Endothelial cell of umbilical vein (primary cell): ENCODE measurements at places on chromosomes 11 and 22. TPM values are rescaled to one million over a fixed set of nuclear protein-coding genes. Genes with fewer than 3 reads are reported as not detected.

DNA sequence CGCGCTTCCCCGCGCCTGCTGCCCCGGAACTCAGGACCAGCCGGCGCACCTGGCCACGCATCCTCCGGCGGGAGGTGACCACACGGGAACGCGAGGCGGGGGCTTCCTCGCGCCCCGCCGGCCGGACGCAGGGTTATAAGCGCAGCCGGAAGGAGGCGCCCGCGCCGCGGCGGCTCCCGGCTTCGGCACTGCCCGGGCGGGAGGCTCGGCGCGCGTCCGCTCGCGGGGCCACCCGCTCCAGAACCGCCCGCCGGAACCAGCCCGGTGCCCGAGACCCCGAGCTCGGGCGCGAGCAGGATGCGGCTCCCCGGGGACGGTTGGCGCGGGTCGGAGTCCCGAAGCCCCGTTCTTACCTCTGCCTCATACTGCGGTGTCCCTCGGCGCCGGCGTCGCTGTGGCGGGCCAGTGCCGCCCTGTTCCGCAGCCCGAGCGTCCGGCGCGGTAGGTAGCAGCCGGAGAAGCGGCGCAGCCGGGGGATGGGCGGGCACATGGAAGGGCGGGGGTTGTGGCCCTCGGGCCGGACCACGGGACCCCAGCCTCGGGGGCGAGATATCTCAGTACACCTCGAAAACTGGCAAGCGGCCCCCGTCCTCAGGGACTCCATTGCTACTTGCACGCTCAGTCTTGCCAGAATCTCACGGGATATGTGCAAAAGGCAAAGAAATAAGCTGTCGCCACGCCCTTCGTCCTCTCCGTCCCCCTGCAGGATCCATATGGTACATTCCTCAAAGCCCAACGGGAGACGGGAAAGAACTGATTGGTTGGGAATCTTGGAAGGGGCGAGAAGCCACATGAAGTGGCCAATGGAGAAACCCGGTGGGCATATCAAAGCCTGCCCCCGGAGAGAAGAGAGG is 23.1 kb downstream of the MICAL3 start:
- H3K27me3 ChIP-seq, result no peaks in the 10 kb centered on the region
- H3K4me3 ChIP-seq, result peak overlapping the region; percentile 45
- H3K4me1 ChIP-seq, result peaks cover 5% of the 10 kb centered on the region
- H3K27ac ChIP-seq, result peak overlapping the region; percentile 64
- DNase-seq, result peak; percentile 96

GRCh38 chr11:46677991-46678740 is 22.3 kb downstream of the ARHGAP1 start:
- no peak overlapping the region for H3K27ac ChIP-seq
- H3K4me1 ChIP-seq, result no peaks in the 10 kb centered on the region
- peaks cover 35% of the 10 kb centered on the region for H3K36me3 ChIP-seq
- H3K27me3 ChIP-seq, result no peaks in the 10 kb centered on the region

DNA sequence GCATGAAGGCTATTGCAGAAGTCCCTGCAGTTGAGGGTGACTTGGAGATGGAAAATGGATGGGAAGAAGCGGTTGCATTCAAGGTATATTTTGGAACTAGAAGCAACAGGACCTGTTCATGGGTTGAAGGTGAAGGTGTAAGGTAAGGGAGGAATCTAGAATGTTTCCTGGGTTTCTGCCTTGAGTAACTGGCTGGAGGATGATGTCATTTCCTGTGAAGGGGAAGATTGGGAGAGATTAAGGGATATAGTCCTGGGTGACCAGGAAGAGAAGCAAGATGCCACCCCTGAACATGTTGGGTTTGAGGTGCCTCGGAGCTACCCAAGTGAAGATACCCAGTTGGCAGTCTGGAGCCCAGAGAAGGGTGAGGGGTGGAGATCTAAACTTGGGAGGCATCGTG is 12.1 kb upstream of the MOGAT2 start:
- H3K4me3 ChIP-seq, result no peak overlapping the region
- DNase-seq, result no peak
- H3K27me3 ChIP-seq, result no peaks in the 10 kb centered on the region
- H3K27ac ChIP-seq, result no peak overlapping the region
- H3K36me3 ChIP-seq, result no peaks in the 10 kb centered on the region

GRCh38 chr11:124085997-124086846 is 29.0 kb upstream of the VWA5A start:
- H3K27me3 ChIP-seq, result peaks cover 6% of the 10 kb centered on the region
- H3K4me1 ChIP-seq, result no peaks in the 10 kb centered on the region
- no peak for DNase-seq
- H3K27ac ChIP-seq, result no peak overlapping the region

- no peak overlapping the region for H3K27ac ChIP-seq
- no peaks in the 10 kb centered on the region for H3K27me3 ChIP-seq
- no peak overlapping the region for H3K4me3 ChIP-seq
Measured at GRCh38 chr22:45537734-45538181, 35.1 kb downstream of the FBLN1 start.

DNA sequence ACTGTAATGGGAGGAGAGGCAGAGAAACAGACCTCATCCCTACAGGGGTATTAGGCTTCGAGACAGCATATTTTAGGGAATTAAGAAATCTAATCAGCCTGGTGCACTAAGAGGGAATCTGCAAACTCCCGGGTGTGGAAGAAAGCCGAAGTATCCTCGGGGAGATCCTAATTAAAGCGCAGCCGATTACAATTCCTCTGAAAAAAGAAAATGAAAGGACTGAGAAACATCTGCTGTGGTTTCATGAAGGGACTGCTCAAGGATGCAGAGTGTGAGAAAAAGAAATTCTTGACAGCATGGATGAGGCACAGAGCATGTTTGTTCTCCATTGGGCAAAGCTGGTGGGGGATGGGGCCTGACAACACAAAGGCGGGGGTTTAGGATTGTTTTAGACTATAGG is 290.0 kb upstream of the LARGE1 start:
- no peaks in the 10 kb centered on the region for H3K36me3 ChIP-seq
- H3K4me3 ChIP-seq, result no peak overlapping the region
- no peak overlapping the region for H3K27ac ChIP-seq
- H3K4me1 ChIP-seq, result no peaks in the 10 kb centered on the region
- no peaks in the 10 kb centered on the region for H3K27me3 ChIP-seq

DNA sequence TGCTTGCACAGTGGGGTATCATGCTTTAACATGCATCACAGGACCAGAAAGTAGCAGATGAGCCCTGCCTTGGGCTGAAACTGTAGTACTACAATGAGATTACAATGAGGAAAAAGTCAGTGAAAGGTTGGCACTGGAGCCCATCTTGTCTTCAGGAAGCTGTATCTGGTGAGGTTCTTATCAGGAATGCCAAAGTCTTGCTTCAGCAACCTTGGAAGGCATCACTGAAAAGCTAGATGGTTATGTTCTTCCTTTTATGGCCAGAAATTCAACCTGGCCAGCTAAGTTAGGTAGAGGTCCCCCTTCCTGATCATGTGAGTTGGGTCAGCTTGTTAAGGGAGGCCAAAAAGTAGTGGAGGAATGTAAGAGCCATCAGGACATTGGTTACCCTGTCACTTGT is 254.0 kb upstream of the FAT3 start:
- H3K4me1 ChIP-seq, result no peaks in the 10 kb centered on the region
- H3K4me3 ChIP-seq, result no peak overlapping the region
- H3K27ac ChIP-seq, result no peak overlapping the region
- no peaks in the 10 kb centered on the region for H3K27me3 ChIP-seq

GRCh38 chr11:71307811-71308645 is 55.7 kb upstream of the SHANK2 start:
- no peak overlapping the region for H3K27ac ChIP-seq
- DNase-seq, result no peak
- no peaks in the 10 kb centered on the region for H3K36me3 ChIP-seq
- no peak overlapping the region for H3K4me3 ChIP-seq
- H3K4me1 ChIP-seq, result no peaks in the 10 kb centered on the region

DNA sequence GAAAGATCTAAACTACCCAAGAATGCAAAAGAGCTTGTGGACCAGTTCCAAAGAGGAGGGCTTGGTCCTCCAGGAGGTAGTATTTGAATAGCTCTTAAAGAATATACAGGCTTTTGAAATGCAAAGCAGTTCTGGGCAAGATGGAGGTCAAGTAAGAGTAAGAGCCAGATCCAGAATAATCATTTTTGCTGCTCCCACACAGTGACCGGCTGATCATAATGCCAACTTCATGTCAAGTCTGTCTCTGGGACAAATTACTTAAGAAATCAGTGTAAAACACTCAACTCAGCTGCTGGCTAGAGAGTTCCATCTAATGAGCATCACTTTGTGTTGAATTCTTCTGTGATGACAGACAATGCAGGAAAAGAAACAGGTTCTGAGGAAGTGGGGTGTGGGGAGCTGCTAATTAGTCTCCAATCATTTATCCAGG is 250.9 kb upstream of the NARS2 start:
- no peak overlapping the region for H3K27ac ChIP-seq
- no peaks in the 10 kb centered on the region for H3K36me3 ChIP-seq
- H3K4me3 ChIP-seq, result no peak overlapping the region
- no peak for DNase-seq
- no peaks in the 10 kb centered on the region for H3K27me3 ChIP-seq

- DNase-seq, result no peak
- H3K4me1 ChIP-seq, result no peaks in the 10 kb centered on the region
- no peak overlapping the region for H3K27ac ChIP-seq
- peaks cover 12% of the 10 kb centered on the region for H3K36me3 ChIP-seq
- no peaks in the 10 kb centered on the region for H3K27me3 ChIP-seq
Measured at GRCh38 chr22:20037419-20037818, 16.5 kb downstream of the TANGO2 start.

- no peaks in the 10 kb centered on the region for H3K27me3 ChIP-seq
- no peaks in the 10 kb centered on the region for H3K36me3 ChIP-seq
- no peak within 1 kb of the TSS for H3K27ac ChIP-seq
- peaks cover 18% of the 10 kb centered on the region for H3K4me1 ChIP-seq
- no peak for DNase-seq
- no peak within 1 kb of the TSS for H3K4me3 ChIP-seq
Measured at GRCh38 chr11:72105888-72106287, at the start of gene TOMT. Gene TOMT (plus strand): TSS chr11:72105924. CDS start chr11:72105952, 28 bp downstream.

- H3K4me3 ChIP-seq, result no peak overlapping the region
- no peaks in the 10 kb centered on the region for H3K4me1 ChIP-seq
- no peaks in the 10 kb centered on the region for H3K27me3 ChIP-seq
- DNase-seq, result no peak
- no peak overlapping the region for H3K27ac ChIP-seq
- H3K36me3 ChIP-seq, result no peaks in the 10 kb centered on the region
Measured at GRCh38 chr11:121539000-121539399, 86.2 kb upstream of the SORL1-AS1 start.

DNA sequence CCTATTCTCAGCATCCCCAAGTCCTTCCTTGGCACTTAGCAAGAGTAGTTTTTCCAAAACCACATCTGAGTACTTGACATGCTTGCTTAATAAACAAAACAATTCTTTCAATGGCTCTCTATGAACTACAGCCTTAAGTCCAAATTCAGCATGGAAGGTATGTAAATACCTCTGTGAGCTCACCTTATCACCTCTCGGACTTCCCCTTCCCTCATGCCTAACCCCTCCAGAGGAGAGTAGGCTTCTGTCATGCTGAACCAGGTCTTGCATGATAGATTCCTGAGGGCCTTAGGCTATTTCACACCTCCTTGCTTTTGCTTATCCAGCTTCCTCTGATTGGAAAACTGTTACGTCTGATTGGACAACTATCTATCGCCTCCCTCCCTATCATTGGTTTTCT is 312.9 kb upstream of the CCDC90B start:
- no peaks in the 10 kb centered on the region for H3K4me1 ChIP-seq
- H3K4me3 ChIP-seq, result no peak overlapping the region
- H3K27ac ChIP-seq, result no peak overlapping the region
- no peak for DNase-seq
- H3K27me3 ChIP-seq, result no peaks in the 10 kb centered on the region

GRCh38 chr11:70029861-70030380 is 48.2 kb upstream of the ANO1 start:
- no peaks in the 10 kb centered on the region for H3K36me3 ChIP-seq
- no peak for DNase-seq
- H3K4me3 ChIP-seq, result no peak overlapping the region
- H3K27me3 ChIP-seq, result no peaks in the 10 kb centered on the region

DNA sequence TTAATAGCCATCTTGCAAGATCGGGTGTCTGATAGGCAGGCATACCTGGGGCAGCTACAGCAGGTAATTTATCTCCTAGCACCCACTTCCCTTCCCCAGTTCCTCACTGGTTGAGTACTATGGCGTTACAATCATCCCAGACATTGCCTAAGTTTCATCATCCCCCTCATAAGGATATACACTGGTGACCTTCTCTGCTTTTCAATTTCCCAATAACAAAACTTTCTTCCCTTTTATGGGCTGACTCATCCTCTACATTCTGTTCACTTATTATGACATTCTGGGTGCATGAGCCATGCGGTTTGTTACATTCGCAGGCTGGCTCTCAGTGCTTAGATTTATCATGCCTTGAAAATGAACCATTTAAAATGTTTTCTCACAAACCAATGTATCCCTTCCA is 5.0 kb upstream of the MRPL11 start:
- DNase-seq, result no peak
- no peak overlapping the region for H3K4me3 ChIP-seq
- no peaks in the 10 kb centered on the region for H3K36me3 ChIP-seq
- no peaks in the 10 kb centered on the region for H3K4me1 ChIP-seq
- peaks cover 2% of the 10 kb centered on the region for H3K27me3 ChIP-seq
- no peak overlapping the region for H3K27ac ChIP-seq

GRCh38 chr22:17167486-17167885 is 8.4 kb upstream of the HDHD5 start:
- H3K27me3 ChIP-seq, result no peaks in the 10 kb centered on the region
- no peaks in the 10 kb centered on the region for H3K36me3 ChIP-seq
- peaks cover 2% of the 10 kb centered on the region for H3K4me1 ChIP-seq
- no peak overlapping the region for H3K27ac ChIP-seq

EHD1 gene
- 98.0 and 109 TPM in 2 replicates for total RNA-seq

CCDC81 gene
- 0.55 and 1.1 TPM in 2 replicates for total RNA-seq

CFAP300 gene
- not detected in 2 replicates for total RNA-seq

CCDC73 gene
- total RNA-seq, result not detected in 2 replicates

DTX4 gene
- 0.51 and 0.91 TPM in 2 replicates for total RNA-seq

CELSR1 gene
- total RNA-seq, result 2.1 and 3.7 TPM in 2 replicates

CRY2 gene
- 8.8 and 11.7 TPM in 2 replicates for total RNA-seq

FADS2 gene
- total RNA-seq, result 668 and 694 TPM in 2 replicates

ZPR1 gene
- 48.6 and 54.5 TPM in 2 replicates for total RNA-seq

SESN3 gene
- total RNA-seq, result 5.6 and 6.9 TPM in 2 replicates

UBQLNL gene
- total RNA-seq, result 0.28 and 0.33 TPM in 2 replicates

KDM4D gene
- total RNA-seq, result 1.0 and 1.3 TPM in 2 replicates

KCNE3 gene
- total RNA-seq, result 1.3 and 2.2 TPM in 2 replicates

KLHDC7B gene
- not detected in 2 replicates for total RNA-seq
